Activated CD4-positive, alpha-beta T cell treated with anti-CD3 and anti-CD28 coated beads for 4 hours (primary cell): ENCODE measurements at places on chromosomes 6 and 20.

DNA sequence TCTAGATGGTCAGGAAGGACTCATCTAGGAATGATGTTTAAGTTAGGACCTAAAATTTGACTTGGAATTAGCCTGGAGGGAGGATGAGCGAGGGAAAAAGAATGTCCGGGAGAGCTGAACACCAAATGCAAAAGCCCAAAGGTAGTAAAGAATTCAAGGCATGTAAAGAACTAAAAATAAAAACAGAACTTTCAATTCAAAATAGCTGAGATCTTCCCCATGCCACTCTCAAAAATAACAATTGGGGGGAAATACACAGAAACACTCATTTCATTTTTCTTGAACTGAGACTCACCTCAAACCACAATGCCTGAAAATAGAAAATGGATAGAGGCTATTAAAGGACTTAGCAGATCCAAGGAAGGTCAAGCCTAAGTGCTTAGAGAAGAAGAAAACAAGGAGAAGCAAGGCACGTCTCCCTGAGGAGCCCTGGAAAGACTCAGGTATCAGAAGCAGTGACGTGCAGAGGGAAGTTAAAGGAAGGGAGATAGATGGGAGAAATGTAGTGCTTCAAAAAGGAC, 10.4 kb downstream of the PXT1 start:
- DNase-seq, result no peak

DNA sequence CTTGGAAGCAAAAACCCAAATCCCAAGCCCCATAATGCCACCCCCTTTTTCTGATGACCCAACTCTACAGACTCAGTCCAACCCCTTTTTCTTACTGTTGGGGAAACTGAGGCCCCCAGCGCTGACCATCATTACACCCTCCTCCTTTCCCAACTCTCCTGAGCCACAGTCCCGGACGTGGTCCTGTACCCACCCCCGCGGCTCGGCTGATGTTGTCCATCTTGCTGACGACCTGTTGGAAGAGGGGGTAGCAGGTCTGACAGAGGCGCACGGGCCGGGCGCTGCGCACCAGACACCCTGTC, 533 bp downstream of the OSTM1 start:
- DNase-seq, result no peak

- DNase-seq, result no peak
Measured at GRCh38 chr20:62367633-62368391, 700 bp upstream of the LAMA5 start.

- no peak for DNase-seq
Measured at GRCh38 chr6:108699290-108700041, 138.7 kb downstream of the FOXO3 start.

DNA sequence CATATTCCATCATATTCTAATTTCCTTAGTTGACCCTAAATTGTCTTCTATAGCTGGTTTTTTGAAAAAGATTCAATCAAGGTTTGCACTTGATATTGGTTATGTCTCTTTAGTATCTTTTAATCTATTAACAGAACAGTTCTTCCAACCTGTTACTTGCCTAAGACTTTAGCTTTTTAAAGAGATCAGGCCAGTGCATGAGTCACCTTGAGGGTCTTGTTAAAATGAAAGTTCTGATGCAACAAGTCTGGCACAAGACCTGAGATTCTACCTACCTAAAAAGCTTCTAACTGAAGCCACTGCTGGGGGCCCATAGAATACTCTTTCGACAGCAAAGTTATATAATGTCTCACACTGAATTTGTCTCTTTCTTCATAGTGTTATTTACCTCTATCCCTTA, 3.2 kb downstream of the USP45 start:
- no peak for DNase-seq

DNA sequence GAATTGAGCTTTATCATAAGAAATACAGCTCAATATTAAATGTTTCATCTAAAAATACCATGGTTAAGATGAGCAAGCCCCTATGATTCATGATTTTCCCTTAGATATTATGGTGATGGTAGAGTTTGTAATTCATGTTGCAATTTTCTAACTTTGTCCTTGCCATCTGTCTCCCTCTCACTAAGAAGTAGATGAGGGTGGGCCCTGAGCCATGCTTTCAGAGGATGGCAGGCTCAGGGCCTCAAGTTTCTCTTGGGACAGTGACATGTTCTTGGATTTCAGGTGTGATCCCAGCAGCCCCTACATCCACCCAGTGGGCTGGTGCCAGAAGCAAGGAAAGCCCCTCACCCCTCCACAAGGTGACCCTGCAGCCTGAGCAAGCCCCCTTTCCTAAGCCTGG, 25.6 kb downstream of the L3MBTL1 start:
- no peak for DNase-seq

GRCh38 chr6:5164092-5164491, 79.0 kb downstream of the PPP1R3G start:
- no peak for DNase-seq

- DNase-seq, result no peak
Measured at GRCh38 chr20:61556111-61556510, 304.1 kb downstream of the CDH4 start.

DNA sequence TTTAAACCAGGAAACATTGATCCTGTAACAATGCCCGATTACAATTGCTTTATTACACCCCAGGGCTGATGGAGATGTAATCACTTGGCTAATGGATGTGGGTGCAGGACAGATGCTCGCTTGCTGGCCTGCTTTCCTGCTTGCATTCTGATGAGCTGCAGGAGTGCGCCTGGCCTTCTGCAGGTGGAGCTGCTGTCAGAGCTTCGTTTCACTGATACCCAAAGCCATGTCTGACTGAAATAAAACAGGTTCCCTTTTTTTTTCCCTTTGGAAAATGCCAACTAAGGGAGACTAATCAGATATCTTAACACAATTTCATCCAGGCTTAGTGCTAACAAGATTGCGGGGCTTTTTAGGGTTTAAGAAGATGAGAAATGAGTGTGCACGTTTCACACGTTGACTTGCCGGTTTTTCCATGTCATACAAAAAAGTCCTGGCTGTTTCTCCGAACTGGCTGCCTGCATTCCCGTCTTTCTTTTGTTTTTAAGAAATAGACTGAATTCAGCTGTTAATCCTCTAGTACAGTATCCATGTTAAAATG, 60.7 kb downstream of the VAPB start:
- DNase-seq, result no peak
